ENCODE measurements at places on chromosomes 4 and X. TPM values are rescaled to one million over a fixed set of nuclear protein-coding genes. Genes with fewer than 3 reads are reported as not detected.

Gene PCDH11X
- total RNA-seq: not detected

Gene PRDM5
- 14.1 TPM for total RNA-seq

Gene RBM41
- 17.8 TPM for total RNA-seq

Gene CENPVL1
- not detected for total RNA-seq

Gene CDS1
- total RNA-seq: 5.0 TPM

Gene APLN
- total RNA-seq: 0.43 TPM

Gene BEX2
- total RNA-seq: 81.3 TPM

Gene PABPC1L2B
- total RNA-seq: 1.1 TPM

Gene AGTR2
- 0.41 TPM for total RNA-seq

Gene TCEAL7
- total RNA-seq: 63.2 TPM

Gene SLC9A7
- 12.1 TPM for total RNA-seq
